ENCODE measurements at places on chromosomes 5 and 9.
A peak's percentile ranks its signal among the peaks of the same experiment; 100 is the strongest.

DNA sequence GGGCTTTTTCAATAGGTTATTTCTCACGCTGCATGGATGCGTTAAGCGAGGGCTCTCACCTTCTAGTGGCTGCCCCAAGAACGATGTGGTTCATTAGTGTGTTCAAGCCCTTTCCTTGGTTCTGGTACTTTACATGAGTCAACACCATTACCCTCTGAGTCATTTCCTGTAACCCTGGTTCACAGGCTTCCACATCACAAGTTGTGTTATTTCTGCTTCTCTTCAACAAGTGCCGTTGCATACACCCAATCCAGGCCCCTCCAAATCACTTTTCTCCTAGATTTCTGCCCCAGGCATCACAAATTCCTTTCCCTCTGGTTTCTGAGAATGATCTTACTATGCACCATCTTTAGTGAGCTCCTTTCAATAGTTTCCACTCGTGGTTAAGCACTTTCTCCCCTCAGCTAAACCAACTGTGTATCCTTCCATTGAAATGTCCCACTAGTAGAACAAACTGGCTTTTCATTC is 69.5 kb upstream of the RAD23B start:
- DNase-seq = peak; percentile 13

DNA sequence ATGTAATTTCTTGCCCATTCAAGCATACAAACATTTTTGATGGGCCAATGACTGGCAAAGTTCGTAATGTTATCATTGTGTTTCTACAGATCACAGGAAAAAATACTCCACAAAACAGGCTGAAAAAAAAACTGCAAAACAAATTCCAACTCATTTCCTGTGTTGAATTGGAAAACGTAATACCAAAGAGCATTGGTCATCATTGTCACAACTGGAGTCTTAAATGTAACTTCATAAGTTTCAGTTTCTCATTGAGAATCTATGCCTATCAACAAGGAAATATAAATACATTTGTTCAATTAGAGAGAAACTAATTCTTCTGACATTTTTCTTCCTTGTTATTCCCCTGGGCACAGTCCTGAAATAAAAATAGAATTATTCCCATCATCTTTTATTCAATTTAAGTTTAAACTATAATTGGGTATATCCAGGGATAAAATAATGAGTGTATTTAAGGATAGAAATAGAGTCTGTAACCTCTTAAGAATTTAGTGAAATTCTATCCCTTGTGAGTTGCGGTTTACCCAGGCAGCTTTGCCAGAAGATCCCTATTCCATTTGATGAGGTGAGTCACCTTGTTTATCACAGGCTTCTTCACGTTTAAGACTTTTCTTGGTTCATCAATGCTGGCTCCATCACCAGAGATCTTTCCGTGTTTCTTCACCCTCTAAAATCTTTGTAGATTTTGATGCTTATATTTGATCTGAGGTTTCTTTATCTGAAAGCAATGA is 112.7 kb upstream of the ITGA1 start:
- no peak for DNase-seq

- no peak for DNase-seq
These were observed 256.3 kb upstream of the C9orf72 start for GRCh38 chr9:27829621-27830020.

DNA sequence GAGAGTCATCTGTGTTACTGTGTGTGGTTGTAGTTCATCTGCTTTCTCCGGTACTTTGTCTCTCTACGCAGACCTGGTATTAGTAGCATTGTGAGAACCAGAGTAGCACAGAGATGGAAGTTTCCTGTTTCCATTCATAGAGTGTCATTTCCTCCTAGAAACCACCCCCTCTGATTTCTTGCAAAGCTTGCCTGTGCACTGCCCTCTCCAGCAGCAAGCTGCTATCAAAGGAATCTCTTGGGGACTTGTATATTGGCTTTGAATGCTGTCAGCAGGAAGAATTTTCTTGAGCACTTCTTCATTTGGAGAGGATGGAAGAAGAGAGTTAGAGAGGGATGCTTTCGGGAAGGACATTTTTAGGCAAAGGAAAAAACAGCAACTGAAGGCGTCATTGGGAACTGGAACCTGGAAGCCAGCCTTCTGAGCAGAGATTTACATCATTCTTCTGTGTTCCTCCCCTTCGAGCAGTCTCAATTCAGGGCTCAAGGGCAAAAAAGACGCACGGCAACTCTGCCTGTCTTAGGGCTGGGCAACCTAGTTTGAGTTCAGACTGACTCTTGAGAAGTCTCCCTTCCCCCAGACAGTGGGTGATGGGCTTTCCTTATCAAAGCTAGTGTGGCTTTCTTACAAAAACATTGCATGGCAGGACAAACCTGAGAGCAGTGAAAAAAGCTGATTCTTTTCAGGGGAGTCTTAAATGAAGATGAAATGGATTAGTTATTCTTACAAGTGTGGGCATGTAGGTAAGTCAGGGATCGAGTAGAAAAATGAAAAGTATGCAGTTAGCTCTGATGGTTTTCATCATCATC is 226.3 kb downstream of the AOPEP start:
- DNase-seq = no peak

DNA sequence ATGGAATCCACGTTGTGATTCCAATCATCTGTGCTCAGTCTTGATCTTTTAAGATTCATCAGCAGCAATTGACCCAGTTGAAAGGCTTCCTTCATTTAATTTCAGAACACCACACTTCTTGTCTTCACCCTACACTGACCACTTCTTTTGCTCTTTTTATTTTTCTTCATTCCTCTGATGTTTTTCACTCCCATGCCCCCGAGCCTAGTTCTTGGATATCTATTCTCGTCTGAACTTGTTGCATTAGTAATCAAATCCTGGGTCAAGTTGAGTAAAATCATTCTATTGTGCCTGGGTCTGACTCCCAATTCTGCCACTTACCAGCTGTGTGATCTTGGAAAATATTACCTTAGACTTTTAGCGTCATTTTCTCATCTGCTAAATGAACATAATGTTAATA is 356.5 kb downstream of the CDH12 start:
- no peak for DNase-seq
